MM.1S (cell line): ENCODE measurements at places on chromosomes 13 and 19.

- DNase-seq = no peak
These were observed 262.7 kb downstream of the DNAJC15 start for GRCh38 chr13:43285933-43286597.

GRCh38 chr19:18815673-18816072 lies 16.1 kb upstream of the UPF1 start:
- DNase-seq = no peak

DNA sequence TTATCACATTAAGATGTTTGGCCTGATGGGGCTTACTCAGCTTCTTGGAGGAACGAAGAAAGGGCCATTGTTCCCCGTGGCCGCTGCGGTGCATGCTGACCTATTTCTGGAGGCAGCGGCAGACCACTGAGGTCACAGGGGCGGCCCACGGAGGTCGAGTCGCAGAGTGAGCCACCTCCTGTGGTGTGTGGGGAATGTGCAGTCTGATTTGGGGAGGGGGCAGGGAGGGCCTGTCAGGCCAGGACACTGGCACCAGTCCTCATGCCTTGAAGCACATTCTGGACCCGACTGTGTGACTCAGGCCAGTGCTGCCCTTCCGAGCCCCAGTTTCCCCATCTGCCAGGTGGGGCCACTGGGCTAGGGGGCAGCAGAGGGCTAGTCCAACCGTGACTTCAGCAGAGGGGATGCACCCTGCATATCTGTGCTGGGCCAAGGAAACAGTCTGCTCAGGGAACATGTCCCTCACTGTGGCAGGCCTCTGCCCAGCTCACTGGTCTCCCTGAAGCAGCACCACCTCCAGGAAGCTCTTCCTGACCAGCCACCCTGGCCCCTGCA lies 6.3 kb downstream of the SLC7A10 start:
- DNase-seq = no peak

GRCh38 chr13:112448621-112449544 lies 72.7 kb downstream of the SPACA7 start:
- DNase-seq = no peak

GRCh38 chr13:31518645-31519044 lies 220.7 kb upstream of the RXFP2 start:
- no peak for DNase-seq

- no peak for DNase-seq
These were observed at the start of gene MYH14 for GRCh38 chr19:50203281-50204080. Gene MYH14 (plus strand): TSS chr19:50203622. CDS start chr19:50210366, 6,744 bp downstream.

DNA sequence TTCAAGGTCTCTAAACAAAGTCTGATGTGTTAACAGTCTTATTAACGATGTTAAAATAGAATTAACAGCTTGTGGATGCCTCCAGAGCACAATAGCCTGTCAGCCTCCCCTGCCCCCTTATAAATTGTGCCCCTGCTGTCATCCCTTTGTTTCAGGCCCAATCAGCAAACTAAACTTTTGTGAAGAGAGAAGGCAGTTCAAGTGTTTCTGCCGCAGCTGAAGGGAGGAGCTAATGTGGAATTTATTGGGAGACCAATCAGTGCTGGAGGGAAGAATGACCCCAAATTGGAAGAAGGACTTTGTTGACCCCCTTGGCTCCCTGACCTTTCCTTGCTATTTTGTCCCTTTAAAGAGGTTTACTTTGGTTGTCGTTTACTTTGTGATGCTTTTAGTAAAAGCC lies 160.5 kb downstream of the TM9SF2 start:
- no peak for DNase-seq

DNA sequence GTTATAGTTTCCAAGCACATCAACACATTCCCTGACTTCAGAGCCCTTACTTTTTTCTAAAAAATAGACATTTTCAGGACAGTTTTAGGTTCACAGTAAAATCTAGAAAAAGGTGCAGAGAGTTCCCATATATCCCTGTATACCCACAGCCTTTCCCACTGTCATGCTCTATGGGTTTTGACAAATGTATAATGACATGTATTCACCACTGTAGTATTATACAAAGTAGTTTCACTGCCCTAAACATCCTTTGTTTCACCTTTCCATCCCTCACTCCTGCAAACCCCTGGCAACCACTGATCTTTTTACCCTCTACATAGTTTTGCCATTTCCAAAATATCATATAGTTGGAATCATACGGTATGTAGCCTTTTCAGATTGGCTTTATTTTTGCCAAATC lies 15.6 kb downstream of the NAA16 start:
- no peak for DNase-seq

- no peak for DNase-seq
These were observed 826.9 kb downstream of the UQCRFS1 start for GRCh38 chr19:28386066-28386465.

DNA sequence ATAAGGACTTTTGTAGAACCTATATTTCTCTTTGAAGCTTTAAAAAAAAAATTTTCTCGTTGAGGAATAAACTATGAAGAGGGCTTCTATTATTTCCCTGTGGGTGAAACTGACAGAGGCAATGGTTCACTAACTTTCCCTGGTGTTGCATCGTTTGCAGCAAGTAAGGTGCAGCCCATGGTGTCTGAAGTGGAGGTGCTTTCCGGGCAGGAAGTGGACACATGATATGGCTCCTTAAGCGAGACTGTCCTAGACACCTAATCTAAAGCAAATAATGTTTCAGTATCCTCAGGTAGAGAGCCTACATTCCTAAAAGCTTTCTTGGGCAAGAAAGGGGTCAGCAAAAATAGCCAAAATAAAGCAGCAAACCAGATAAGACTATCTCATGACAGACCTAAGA lies 437.6 kb upstream of the ARGLU1 start:
- no peak for DNase-seq
